ENCODE measurements at places on chromosomes 2 and 18.
A peak's percentile ranks its signal among the peaks of the same experiment; 100 is the strongest.

- DNase-seq: no peak
Observed at GRCh38 chr18:61606068-61606660, 272.9 kb downstream of the CDH20 start.

DNA sequence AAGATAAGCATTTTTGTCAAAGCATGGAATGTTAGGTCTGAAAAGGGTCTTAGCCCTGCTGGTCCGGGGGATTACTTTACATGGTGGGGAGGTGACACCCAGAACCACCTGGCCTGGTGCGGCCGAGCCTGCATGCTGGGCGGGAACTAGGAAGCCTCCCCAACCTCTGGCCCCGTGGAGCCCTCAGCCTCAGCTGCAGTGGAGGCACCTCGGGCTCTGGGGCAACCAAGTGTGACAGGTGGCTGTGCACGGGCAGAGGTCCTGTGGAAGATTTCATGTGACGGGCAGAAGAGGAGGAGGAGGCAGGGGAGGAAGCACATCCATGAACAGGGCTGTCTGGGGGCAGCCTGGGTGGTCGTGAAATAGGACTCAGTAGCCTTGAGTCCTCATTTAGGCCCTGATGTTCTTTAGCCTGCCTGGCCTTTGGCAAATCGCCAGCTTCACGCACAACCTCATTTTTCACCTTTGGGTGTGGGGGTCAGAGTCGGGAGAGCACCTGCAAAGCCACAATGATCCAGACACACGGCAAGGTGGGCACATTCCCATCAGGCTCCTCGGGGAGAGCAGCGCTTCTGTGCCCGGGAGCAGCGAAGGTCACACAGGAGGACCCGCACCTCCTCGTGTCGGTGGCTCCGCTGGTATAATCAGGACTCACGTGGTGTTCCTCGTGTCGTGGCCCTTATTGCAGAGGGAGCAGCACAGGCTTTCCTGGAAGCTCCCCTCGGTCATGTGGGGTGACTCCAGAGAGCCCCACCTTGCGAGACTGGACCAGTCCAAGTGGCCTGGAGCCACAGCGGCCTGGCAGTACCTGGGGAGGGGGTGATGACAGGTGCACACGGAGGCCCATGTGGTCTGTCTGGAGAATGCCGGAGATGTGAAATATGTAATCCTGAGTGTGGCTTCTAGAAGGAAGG lies 13.9 kb downstream of the CNDP2 start:
- no peak for DNase-seq

- no peak for DNase-seq
Observed at GRCh38 chr2:6578416-6578815, 287.3 kb downstream of the CMPK2 start.

DNA sequence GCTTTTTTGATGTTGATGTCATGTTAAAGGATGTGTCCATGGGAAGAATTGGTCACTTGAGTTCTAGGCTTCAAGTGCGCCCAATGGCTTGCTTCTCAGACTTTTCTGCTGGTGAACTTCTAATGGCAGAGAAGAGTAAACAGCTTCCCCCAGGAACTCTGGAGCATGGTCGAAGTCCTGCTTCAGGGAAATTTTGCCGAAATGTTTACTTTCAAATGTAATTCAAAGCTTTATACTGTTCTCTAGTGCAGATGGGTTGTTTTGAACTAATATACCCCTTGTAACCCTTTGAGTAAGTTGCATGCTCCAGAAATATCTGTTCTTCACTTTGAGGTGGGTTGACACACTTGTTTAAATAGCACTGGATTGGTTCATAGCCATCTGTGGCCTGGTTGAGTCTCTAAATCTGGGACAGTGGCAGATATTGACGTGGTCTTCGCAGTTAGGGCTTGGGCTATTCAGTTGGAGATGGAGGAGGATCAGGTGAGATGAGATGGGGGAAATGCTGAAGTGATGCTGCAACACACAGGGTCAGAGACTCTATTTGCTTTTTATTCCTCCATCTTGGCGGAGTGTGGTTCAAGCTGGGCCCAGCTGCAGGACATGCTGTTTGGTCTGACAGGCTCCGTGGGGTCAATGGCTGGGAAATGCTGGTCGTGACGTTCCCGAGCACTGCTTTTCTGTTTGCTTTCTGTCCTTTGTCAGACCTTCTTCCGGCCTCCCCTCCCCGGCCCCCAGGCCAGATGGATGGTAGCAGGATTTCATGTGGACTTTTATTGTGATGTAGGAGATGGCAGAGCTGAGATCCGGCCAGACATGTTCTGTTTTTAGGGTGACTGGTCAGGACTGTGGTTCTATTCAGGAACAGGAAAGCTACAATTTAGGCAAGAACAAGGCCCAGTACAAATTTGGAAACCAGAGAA lies 35.9 kb downstream of the MYO1B start:
- DNase-seq: no peak

DNA sequence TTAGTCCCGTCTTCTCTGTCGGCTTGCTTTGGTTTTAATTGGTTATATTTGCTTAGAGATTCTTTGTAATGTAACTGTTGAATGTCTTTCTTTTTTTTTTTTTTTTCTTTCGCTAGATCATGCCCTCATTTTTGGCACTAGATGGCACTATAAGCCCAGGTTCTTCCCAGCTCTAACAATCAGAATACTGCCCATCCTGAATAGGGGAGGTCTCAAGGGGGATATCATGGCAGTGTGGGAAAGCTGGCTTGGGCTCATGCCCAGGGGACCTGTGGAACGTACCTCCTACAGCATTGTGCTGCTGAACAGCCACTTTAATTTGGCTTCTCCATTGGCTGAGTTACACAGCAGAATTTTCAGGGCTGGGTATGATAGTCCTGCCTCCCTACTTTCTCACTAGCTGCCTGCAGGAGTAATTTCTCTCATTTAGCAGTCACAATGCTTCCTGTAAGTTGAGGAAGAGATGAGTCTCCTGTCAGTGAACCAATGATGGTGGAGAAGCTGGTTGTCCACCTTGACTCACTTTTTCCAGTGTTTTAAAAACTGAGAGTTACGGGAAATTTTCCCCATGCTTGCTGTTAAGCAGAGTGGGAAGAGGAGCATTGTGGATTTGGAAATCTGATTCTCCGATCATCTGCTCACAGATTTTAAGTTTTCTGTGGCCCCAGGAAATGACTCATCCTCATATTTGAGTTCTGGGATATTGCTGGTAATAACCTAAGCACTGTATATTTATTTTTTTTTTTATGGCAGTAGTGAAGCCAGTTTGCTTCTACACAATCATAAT lies 47.2 kb downstream of the RAD51AP2 start:
- DNase-seq: no peak

- no peak for DNase-seq
Observed at GRCh38 chr2:200438251-200438650, 71.6 kb downstream of the KCTD18 start.

- peak; percentile 49 for DNase-seq
Observed at GRCh38 chr18:76803814-76804213, 18.5 kb upstream of the ZNF236 start.

DNA sequence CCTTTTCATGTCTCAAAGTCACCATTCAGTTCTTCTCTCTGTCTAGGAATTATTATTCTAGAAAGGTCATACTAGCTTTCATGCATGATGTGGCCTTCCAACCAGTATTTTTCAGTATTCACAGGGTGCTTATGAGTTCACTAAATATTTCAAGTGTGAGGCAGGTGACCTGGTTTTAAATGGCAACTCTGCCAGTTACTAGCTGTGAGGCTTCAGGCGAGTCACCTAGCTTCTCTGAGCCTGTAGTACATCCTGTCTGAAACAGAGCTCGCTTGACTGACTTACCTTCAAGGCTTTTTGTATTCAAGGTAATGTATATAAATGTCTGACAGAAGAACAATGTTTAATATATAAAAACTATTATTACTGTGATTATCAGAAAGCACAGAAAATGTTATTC lies 19.4 kb upstream of the ACVR1 start:
- DNase-seq: no peak

DNA sequence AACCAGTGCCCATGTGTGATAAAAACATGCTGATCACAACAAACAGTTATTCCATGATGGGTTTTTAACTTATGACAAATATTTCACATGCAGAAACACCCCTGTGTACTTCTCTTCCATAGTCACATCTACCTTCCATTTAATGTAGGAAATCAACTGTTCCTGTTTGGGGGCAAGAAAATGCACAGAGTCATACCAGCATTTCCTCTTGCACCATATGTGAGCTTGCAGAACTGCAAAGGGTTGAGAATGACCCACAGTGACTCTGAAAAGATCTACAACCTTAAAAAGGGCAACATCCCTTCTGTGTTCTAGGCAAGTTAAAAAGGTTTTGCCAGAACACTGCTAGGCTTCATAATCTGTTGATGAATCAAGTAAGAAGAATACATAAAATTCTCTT lies 9.9 kb downstream of the BMP10 start:
- no peak for DNase-seq

GRCh38 chr2:101860782-101861181 lies 131.0 kb upstream of the IL1R2 start:
- no peak for DNase-seq

DNA sequence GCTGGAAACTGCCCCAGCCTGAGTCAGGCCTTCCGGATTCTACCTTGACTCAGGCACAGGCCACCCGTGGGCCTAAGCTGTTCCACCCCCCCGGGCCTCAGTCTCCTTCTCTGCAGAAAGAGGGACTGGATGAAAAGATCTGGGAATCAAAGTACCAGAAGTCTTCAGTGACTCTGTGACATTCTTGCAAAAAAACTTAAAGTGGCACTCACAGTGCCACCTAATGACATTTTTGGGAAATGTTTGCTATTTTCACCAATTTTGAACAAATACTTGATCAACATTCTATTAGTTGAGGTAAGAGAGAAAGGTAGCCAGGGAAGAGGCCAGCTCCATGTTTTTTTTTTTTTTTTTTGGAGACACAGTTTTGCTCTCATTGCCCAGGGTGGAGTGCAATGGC lies 48.3 kb upstream of the ACAA2 start:
- DNase-seq: no peak

DNA sequence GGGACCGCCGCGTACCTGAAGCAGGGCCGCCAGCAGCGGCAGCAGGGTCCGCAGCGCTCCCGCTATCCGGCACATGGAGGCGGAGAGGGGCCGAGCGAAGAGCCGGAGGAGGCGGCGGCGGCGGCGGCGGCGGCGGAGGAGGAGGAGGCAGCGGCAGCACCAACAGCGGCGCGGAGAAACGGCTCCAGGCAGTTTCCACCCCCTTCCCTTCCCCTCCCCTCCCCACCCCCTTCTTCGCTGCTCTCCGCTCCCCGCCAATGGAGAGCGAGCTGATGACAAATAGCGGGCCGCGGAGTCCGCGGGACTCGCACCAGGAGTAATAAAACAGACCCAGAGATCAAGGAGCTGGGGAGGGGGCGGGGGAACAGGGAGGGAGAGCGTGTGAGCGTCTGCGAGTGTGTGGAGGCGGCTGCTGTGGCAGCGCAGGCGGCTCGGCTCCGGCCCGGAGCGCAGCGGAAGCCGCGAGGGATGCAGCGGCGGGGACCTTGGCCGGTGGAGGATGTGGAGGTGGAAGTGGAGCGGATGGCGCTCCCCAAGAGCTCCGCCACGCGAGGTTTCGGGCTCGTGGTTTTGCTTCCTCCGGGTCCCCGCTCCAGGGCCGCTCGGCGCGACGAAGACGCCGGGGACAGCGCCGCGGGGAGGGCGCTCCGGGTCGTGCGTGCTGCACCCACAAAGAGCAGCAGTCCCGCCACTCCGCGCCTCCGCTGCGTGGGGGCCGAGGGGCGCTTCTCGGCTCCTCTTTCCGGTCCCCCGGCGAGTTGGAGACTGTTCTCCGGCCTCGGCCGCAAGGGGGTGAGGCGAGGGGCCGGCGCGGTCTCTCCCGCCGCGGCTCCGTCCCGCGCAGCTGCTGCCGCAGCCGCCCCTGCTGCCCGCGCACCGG lies at the start of gene CDH2:
TSS of gene CDH2 (minus strand) at position 183 of the 880 bp plus-strand sequence. CDS start at position 75, 108 bp downstream.
- DNase-seq: no peak

GRCh38 chr2:218882461-218882816 lies 1.8 kb downstream of the WNT10A start:
- no peak for DNase-seq

DNA sequence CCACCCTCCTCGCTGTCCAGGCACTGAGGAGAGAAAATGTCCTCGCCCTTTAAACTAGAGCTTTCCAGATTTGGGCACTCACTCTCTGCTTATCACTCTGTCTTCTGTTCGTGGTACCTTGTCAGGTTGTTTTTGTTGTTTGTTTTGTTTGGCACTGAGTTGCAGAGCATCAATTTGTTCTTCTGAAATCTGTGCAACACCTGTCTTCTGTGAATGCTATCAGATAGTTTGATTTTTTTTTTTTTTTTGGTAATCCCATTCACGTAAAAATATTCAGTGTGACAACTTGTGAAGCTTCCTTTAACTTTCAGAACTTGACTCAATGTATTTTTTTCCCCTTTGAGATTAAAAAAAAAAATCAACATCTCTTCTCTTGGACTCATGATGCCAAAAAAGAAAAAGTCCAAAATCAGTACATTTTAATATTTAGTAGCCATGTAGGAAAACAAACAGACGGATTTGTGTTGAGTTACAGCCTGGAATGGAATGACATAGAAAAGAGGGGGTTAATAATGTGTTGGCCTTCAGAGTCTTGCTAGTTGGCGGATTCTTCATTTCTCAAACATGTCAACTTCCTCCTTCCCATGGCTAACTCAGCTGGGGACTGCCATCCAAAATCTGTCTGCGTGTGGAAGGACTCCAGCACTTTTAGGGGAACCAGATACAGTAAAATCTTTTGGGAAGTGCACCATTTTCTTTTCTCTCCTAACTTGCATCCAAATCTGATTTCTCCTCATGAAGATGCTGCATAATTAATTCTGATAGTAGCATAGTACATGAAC lies 1.6 kb downstream of the TMEM178A start:
- no peak for DNase-seq

GRCh38 chr2:239216614-239217273 lies 184.1 kb downstream of the HDAC4 start:
- DNase-seq: peak; percentile 28

GRCh38 chr2:215505044-215505786 lies 69.3 kb upstream of the FN1 start:
- DNase-seq: no peak

DNA sequence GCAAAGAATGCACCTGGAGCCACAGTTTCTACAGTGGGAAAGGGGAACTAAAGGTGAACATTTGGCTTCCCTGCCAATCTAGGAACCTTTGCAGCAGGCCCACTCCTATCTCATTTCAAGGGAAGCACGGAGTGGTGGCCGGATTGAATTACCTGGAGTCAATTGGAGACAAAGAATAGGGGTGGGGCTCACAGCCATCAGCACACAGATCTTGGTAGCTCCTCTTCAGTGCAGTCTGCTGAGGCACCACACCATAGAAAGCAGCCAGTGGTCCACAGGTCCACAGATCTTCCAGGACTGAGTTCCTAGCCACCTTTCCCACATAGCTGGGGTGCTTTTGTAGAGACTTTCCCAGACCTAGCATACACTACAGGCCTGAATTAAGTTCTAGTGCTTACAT lies 43.5 kb upstream of the NXPH2 start:
- no peak for DNase-seq

GRCh38 chr2:32882816-32883810 lies 63.6 kb upstream of the LTBP1 start:
- DNase-seq: no peak

- DNase-seq: no peak
Observed at GRCh38 chr18:56933472-56933871, 213.4 kb upstream of the BOD1L2 start.

GRCh38 chr2:68151037-68151436 lies 6.7 kb upstream of the PNO1 start:
- DNase-seq: no peak

GRCh38 chr2:98026292-98026691 lies 30.5 kb upstream of the TMEM131 start:
- DNase-seq: no peak

GRCh38 chr18:34221971-34222306 lies 2.8 kb downstream of the NOL4 start:
- no peak for DNase-seq

All from stimulated activated CD4-positive, alpha-beta T cell treated with anti-CD3 and anti-CD28 coated beads, TNF-alpha, amount 100 ng/mL, for 24 hours (primary cell).